Activated T-cell treated with anti-CD3 and anti-CD28 coated beads for 1 hour (primary cell): ENCODE measurements at places on chromosomes 1 and 21.

DNA sequence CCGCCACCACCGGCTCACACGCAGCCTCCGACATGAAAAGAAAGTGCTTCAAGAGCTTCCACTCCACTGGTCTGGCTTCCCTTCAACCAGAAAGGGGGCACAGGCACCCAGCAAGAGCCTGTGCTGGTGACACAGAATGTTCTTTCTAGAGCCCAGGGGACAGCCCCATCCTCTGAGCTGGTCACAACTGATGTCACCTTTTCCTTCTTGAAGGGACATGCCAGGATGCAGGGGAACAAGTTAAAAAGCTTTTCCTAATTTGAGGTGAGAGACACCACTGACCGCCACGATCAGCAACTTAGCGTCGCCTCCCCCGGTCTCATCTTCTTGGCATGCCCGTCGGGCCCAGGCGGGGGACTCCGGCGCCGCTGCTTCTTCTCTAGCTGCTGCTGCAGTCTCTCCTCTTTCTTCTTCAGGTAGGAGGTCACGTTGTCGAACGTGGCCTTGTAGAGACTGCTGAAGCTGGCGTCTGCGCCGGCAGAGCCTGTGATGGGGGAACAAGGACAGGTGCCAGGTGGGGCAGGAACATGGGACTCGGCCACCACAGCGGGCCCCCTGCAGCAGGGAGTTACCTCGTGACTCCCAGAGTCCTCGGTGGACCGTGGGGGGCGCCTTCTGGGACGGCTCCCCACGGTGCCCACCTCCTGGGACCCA, 29.5 kb downstream of the WDR4 start:
- DNase-seq: no peak

GRCh38 chr21:15208786-15209185, 144.0 kb upstream of the NRIP1 start:
- DNase-seq: no peak

GRCh38 chr21:14259747-14260146, 43.8 kb downstream of the RBM11 start:
- no peak for DNase-seq

DNA sequence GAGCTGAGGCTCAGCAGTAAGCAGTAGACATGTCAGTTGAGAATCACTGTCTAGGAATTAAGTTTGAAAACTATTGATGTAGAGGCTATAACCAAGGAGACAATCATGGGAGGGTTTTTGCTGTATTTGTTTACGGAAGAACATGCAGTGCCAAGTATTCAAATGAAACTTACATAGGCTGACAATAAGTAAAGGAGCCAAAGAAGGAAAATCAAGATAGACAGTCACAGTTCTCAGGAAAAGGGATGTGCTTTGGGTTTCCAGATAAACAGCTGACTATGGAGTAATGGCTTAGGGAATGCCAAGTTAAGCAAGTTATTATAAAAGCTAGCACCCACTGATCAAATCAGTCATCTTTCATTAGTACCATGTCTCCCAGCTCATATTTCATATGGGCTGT, 21.5 kb downstream of the GNG12 start:
- DNase-seq: no peak

- no peak for DNase-seq
Measured at GRCh38 chr21:14716761-14717396, 170.8 kb upstream of the SAMSN1 start.

- no peak for DNase-seq
Measured at GRCh38 chr1:192343344-192343743, 26.6 kb downstream of the RGS21 start.

GRCh38 chr1:246527402-246528088, 20.5 kb upstream of the SMYD3 start:
- DNase-seq: no peak

GRCh38 chr1:221856228-221857093, 114.6 kb upstream of the DUSP10 start:
- no peak for DNase-seq

DNA sequence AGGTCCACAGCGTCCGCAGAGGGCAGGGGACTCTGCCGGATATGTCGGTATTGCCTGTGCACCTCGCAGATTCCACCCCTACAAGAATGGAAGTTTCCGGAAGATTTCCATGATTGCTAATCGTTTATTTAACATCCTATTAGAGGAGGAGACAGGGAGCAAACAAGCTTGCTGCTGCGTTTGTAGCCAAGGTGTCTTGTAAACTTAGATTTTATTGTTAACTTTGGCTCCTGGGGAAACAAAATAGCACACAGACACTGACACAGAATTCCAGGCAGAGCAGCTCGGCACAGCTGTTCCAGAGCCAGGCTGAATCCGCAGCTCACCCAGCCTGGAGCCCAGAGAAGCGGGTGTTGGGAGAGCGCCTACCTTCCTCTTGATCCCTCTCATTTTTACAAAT, 75.7 kb downstream of the AJAP1 start:
- no peak for DNase-seq

DNA sequence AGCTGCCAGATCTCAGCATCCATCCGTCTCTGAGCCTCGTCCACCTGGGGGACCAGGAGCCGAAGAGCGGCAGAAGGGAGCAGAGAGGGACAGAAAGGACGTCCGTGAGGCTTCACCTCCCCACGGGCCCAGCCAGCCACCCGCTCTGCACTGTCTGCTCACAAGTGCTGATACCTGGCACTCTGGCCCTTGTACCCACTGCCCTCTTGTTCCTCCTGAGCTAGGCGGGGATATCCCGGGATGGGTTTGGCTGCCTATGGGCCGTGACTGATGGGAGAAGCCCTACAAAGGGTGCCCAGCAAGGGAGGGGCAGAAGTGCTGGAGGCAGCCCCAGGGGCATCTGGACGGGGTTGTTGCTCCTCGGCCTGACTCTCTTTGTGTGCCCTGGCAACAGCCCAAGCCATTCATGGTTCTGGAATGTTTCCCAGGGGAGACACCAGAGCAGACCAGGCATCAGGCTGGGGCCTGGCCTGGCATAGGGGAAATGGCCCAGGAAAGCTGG, 57.6 kb downstream of the LDLRAD2 start:
- DNase-seq: no peak

- no peak for DNase-seq
Measured at GRCh38 chr21:38898422-38899096, 92.8 kb downstream of the ETS2 start.

- no peak for DNase-seq
Measured at GRCh38 chr1:187629075-187629474, 800.3 kb downstream of the PLA2G4A start.
